Mesendoderm (in vitro differentiated cells): ENCODE measurements at places on chromosomes 7 and 10.

DNA sequence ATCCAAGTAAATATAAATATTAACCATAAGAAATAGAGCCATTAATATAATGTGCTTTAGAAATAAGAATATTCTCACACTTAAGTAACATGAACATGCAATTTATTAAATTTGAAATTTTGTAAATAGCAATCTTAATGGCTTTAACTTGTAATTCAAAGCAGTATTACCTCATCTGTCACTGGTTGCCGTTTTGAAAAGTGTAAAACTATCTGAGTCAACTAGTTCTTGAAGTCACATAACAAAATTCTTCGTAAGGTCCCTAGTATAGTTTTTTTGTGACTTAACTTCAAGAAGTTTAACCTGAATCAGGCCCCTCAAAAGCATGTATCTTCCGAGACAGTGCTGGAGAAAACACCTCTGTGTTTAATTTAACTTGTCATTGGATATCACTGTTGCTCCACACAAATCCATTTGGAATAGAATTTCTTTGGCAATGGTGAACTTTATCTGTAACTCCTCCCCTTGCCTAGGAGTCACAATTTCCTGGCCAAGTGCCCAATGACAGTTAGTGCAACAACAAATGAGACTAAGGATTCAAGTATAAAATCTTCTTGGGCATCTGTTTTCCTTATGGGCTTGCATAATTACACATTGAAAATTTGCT is 47.1 kb downstream of the NT5C2 start:
- no peak overlapping the region for H3K4me3 ChIP-seq
- H3K4me1 ChIP-seq = peaks cover 2% of the 10 kb centered on the region
- no peaks in the 10 kb centered on the region for H3K27me3 ChIP-seq
- no peak overlapping the region for H3K27ac ChIP-seq
- no peak for DNase-seq

GRCh38 chr7:26346611-26347203 is 55.0 kb downstream of the SNX10 start:
- no peaks in the 10 kb centered on the region for H3K36me3 ChIP-seq
- no peak overlapping the region for H3K4me3 ChIP-seq
- no peaks in the 10 kb centered on the region for H3K4me1 ChIP-seq
- no peaks in the 10 kb centered on the region for H3K27me3 ChIP-seq
- H3K27ac ChIP-seq = no peak overlapping the region

DNA sequence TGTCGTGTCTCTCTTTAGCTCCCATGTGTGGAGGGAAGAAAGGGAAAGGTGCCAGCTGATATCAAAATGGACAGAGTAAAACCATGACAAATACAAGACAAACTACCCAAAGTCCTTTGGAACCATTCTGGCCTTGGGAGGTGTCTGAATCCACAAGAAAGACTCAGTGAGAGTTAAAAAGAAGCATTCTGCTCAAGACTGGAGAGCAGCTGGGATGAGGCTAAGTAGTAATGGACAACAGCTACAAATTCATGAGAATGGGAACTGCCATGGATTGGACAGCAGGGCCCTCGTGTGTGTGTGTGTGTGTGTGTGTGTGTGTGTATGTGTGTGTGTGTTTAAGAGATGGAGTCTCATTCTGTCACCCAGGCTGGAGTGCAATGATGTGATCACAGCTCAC is 39.6 kb upstream of the MYL10 start:
- H3K4me1 ChIP-seq = peaks cover 3% of the 10 kb centered on the region
- no peak for DNase-seq
- no peak overlapping the region for H3K27ac ChIP-seq
- no peaks in the 10 kb centered on the region for H3K36me3 ChIP-seq

GRCh38 chr10:100962351-100963080 is 6.8 kb upstream of the SEMA4G start:
- H3K4me1 ChIP-seq = no peaks in the 10 kb centered on the region
- no peak for DNase-seq
- no peak overlapping the region for H3K27ac ChIP-seq
- H3K27me3 ChIP-seq = no peaks in the 10 kb centered on the region
- H3K4me3 ChIP-seq = no peak overlapping the region

GRCh38 chr7:5692845-5693278 is 88.6 kb downstream of the RNF216 start:
- no peak overlapping the region for H3K27ac ChIP-seq
- DNase-seq = no peak
- H3K4me3 ChIP-seq = no peak overlapping the region
- H3K4me1 ChIP-seq = no peaks in the 10 kb centered on the region
- no peaks in the 10 kb centered on the region for H3K36me3 ChIP-seq
- no peaks in the 10 kb centered on the region for H3K27me3 ChIP-seq

GRCh38 chr10:79128923-79129305 is 60.1 kb downstream of the ZMIZ1 start:
- no peak overlapping the region for H3K4me3 ChIP-seq
- no peaks in the 10 kb centered on the region for H3K27me3 ChIP-seq
- peaks cover 43% of the 10 kb centered on the region for H3K4me1 ChIP-seq
- H3K36me3 ChIP-seq = peaks cover 3% of the 10 kb centered on the region
- DNase-seq = no peak

GRCh38 chr7:94149789-94150545 is 145.8 kb upstream of the BET1 start:
- no peaks in the 10 kb centered on the region for H3K27me3 ChIP-seq
- DNase-seq = no peak
- no peak overlapping the region for H3K4me3 ChIP-seq
- H3K27ac ChIP-seq = no peak overlapping the region

GRCh38 chr10:125157505-125157904 is 2.9 kb downstream of the CTBP2 start:
- H3K4me3 ChIP-seq = no peak overlapping the region
- H3K27me3 ChIP-seq = no peaks in the 10 kb centered on the region
- peaks cover 35% of the 10 kb centered on the region for H3K4me1 ChIP-seq
- no peaks in the 10 kb centered on the region for H3K36me3 ChIP-seq
- no peak overlapping the region for H3K27ac ChIP-seq

GRCh38 chr10:130203626-130204025 is 67.4 kb downstream of the GLRX3 start:
- H3K27ac ChIP-seq = no peak overlapping the region
- H3K36me3 ChIP-seq = no peaks in the 10 kb centered on the region
- H3K27me3 ChIP-seq = no peaks in the 10 kb centered on the region
- no peak for DNase-seq
- no peaks in the 10 kb centered on the region for H3K4me1 ChIP-seq

- no peak for DNase-seq
- H3K27me3 ChIP-seq = no peaks in the 10 kb centered on the region
- no peak overlapping the region for H3K27ac ChIP-seq
- H3K36me3 ChIP-seq = no peaks in the 10 kb centered on the region
These were observed 363.9 kb upstream of the MGMT start for GRCh38 chr10:129102906-129103693.

GRCh38 chr10:98242823-98243222 is 25.2 kb downstream of the LOXL4 start:
- no peaks in the 10 kb centered on the region for H3K36me3 ChIP-seq
- no peaks in the 10 kb centered on the region for H3K27me3 ChIP-seq
- no peak overlapping the region for H3K27ac ChIP-seq
- no peak overlapping the region for H3K4me3 ChIP-seq
